Endothelial cell of umbilical vein (primary cell): ENCODE measurements at places on chromosomes 1 and 21.
A peak's percentile ranks its signal among the peaks of the same experiment; 100 is the strongest.

GRCh38 chr1:38005195-38006007, at the start of gene FHL3:
Gene FHL3 (minus strand): TSS chr1:38005514. CDS start chr1:37999412, 6,102 bp downstream.
- peak; percentile 25 for DNase-seq

DNA sequence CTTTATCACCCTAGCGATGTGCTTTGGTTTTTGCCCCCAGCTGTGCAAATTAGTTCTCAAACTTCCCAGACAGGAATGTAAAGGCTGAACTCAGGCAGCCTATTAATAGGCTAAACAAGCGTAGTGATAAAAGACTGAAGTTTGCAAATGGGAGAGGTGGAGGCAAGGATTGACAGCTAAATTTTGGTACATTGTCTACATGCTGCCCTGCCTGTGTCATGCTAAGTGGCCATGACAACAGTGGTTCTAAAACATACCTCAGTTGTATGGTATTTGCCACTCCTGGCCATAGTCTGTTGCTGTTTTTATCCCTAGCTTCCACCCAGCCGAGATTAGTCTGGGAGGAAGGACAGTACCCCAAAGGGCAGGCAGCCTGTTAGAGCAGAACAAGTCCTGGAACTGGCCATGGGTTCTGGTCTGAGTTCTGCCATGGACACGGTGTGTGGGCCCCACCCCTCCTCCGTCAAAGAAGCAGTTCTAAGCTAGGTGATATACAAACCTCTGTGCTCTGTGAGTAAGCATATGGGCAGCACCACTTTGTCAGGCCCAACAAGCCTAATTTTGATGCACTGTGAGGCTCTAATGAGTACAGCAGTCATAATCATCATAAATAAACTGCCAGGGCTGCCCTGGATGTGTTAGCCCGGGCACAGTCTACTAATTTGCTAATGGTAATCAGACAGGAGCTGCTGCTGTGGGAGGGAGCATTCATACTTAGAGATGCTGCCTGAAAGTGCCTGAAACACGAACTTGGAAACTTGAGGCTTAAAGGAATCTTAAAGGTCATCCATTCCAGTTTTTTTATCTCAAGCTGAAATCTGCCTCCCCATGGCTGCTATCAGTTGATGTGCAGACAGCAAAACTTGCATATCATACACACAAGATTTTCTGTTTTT, 177.1 kb downstream of the HHAT start:
- no peak for DNase-seq

DNA sequence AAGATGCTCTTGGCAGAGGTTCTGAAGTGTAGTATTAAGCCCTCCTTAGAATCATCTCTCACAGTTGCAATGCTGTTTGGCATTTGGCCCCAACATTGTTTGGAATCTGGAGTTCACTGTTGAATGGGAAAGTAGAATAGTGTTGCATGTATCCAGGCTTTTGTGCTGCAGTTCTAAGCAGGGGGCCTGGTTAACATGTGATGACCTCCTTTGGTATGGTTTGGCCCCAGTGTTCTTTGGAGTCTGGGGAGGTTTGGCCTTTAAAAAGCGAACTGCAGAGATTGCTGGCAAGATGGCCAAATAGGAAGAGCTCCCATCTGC, 61.8 kb upstream of the PLD5 start:
- no peak for DNase-seq

DNA sequence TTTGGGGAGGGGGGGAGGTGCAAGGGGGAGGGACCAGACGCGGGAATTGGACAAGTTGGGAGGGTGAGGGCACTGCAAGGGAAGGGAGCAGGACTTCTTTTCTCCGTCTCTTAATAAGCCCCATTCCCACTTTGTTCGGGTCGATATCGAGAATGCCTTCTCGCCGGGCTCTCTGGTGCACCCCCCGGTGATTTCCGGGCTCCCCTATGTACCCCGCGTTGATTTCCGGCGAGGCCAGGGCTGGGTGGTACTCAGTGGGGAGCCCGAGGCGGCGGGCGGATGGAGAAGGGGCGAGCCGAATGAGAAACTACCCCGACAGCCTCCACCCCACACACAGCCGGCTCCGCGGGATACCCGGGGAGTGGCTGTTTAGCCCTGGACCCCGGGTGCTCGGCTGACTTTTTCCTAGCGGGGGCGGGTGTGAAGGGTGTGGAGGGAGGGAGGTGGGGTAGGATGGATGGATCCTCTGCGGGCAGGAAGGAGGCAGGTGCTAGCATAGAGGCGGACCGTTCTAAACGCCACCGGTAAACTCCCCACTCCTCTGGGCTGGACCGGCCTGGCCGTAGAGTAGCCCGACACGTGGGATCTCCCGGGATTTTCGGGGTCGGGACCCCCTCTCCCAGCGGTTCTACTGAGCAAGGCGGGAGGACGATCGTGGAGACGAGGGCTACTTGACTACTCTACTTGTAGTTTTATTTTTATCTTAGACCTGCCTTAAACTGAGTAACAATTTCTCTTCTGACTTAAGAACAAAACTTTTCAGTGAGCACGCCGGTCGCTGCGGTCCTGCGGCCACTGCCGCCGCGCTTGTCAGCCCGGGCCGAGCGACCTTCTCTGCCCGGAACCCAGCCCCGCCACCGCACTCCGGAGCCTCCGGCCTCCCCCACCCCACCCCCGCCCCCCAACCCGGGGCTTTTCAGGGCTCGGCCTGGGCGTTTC, 1.0 kb downstream of the RNF220 start:
- peak; percentile 31 for DNase-seq

DNA sequence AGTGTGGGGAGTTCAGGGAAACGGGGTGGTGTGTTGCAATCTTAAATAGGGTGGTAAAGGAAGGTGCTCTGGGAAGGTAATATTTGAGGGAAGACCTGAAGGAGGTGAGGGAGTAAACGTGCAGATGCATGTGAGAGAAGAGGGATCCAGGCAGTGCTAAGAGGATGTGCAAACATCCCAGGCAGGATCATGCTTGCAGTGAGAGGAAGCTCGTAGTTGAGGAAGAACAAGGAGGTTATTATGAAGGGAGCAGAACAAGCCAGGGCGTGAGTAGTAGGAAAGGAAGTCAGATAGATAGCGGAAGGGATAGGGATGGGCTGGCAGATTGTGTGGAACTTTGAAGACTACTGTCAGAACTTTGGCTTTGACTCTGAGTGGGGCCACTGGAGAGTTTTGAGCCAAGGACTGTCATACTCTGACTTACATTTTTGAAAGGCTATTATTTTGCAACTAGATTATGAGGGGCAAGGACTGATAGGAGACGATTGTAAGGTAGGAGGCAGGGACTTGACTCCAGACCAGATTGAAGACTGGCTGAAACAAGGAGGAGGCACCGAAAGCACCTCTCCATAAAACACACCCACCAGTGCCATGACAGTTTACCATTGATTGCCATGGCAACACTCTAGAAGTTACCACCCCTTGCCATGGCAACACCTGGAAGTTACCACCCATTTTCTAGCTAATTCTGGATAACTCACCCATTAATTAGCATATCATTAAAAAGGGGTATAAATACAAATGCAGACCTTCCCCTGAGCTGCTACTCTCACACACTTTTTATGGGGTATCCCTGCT, 67.0 kb downstream of the XCL2 start:
- no peak for DNase-seq

- DNase-seq, result peak; percentile 6
Measured at GRCh38 chr1:101964708-101965107, 32.0 kb downstream of the OLFM3 start.

DNA sequence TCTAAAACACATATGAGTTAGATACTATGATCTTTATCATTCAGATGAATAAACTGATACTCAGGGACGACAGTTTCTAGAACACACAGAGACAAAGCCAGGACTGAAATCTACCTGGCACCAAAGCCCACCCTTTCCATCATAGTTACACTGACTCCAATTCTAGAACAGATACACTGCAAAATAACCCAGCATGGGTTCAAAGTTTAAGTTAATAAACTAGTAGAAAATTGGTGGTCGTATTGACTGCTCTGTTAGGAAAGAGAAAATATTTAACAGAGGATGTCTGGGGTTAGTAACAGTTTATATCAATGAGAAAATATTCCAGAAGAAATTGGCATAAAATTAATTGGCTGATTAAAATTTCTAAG, 60.8 kb upstream of the BCL9 start:
- DNase-seq, result no peak

- no peak for DNase-seq
Measured at GRCh38 chr1:97252925-97253324, 531.3 kb downstream of the PTBP2 start.

DNA sequence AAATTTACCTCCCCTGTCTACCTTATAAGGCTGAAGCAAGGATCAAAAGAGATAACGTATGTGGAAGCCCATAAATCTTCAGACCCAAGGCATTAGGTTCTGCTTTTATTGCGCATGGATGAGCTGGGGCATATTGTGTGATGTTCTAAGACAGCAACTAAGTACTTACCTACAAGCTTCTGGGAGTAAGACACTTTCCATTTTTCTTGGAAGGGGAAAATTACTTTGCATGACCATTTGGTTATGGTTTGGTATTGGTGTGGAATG, 21.1 kb downstream of the LMOD1 start:
- no peak for DNase-seq

DNA sequence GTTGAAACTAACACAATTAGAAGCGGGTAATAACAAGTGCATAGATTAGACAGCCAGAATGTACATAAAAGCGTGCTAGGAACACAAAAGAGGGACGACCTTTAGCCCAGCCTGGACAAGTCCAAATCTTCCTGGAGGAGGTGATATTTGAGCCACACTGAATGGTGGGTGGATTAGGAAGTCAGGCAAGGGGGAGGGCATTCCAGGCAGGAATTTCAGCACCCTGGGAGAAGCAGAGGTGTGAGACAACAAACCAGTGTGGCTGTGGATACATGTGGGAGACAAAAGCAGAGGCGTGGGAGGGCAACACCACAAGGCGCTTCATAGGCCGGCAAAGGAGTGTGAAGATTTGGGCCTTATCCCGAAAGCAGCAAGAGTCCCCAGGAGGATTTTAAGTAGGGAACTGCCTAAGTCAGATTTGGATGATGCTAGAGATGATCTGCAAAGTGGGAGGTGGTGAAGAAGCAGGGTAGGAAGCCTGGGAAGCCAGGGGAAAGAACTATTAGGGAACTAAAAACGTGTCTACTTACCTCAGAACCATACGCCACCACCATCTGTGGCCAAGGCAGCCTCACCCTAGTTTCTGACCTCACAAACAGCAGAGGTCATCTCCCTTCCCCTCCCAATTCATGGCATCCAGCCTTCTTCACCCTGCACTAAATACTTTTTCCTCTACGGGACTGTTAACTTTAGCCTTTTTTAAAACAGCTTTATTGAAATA, 81.8 kb downstream of the GLUL start:
- no peak for DNase-seq

GRCh38 chr1:173395762-173396161, 81.4 kb upstream of the PRDX6 start:
- no peak for DNase-seq

GRCh38 chr1:161038523-161039153, at the start of gene TSTD1:
Gene TSTD1 (minus strand): TSS chr1:161038964. CDS start chr1:161038889, 75 bp downstream.
- no peak for DNase-seq

DNA sequence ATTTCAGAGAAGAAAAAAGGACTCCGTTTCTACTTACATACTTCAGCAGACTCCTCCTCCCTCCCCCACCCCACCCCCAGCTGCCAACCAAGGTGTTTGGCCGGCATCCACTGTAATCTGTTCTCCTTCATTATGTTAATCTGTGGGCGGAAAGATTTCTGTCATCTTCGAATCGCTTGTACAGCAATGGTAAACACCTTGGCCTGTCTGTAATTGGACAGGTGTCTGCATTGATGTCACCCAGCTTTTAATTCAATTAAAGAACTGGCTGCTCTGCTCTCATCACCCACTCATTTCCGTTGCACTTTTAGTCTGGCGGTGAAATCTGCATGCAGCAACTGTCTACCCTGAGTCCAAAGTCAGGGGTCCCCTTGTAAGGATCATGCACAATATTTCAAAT, 368.6 kb downstream of the USH2A start:
- no peak for DNase-seq

DNA sequence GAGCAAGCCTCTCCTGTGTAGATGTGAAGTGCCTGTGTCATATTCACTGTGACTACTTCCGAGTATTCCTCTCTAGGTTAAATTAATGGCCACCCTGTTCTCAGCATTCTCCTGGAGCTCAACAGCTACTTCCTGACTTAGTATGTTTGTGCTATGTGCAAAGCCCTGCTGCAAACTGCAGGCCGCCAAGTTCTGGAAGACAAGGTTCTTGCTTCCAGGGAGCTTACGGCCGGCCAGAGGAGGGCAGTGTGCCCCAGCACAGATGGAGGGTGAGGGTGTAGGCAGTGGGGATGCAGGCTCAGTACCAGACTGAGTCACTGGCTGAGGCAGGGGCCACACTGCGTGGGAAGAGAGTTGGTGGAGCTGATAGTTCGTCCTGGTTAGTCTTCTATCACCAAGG, 43.2 kb downstream of the ELK4 start:
- peak; percentile 83 for DNase-seq

DNA sequence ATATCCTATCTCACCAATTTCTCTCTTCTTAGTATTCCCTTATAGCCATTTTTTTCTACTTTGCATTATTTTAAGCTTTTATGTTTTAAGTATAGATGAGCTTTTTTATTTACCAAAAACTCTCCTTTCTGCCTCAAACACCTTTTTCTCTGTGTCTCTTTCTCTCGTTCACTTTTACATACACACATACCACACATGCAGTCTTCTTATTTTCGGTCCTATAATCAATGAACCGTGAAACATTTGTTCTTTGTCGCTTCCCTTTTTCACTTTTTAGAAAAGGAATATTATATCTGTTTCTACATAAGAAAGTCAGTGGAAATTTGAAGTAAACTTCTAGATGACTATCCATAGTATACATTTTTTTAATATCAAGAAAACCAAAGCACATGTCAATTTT, 183.2 kb downstream of the MRPL39 start:
- DNase-seq, result no peak

DNA sequence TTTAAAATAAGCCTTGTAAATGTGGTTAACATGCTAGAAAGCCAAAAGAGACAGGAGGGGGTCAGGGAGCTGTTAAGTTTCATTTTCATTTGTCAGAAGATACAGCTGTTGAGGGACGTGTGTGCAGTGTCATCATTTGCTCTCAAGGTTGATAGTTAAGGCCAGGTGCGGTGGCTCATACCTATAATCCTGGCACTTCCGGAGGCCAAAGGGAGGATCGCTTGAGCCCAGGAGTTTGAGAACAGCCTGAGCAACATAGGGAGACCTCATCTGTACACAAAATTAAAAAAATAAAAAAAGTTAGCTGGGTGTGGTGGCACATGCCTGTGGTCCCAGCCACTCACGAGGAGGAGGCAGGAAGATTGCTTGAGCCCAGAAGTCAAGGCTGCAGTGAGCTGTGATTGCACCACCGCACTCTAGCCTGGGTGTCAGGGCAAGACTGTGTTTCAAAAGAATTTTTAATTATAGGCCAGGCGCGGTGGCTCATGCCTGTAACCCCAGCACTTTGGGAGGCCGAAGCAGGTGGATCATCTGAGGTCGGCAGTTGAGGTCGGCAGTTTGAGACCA, 22.7 kb downstream of the ZBTB8OS start:
- DNase-seq, result no peak

DNA sequence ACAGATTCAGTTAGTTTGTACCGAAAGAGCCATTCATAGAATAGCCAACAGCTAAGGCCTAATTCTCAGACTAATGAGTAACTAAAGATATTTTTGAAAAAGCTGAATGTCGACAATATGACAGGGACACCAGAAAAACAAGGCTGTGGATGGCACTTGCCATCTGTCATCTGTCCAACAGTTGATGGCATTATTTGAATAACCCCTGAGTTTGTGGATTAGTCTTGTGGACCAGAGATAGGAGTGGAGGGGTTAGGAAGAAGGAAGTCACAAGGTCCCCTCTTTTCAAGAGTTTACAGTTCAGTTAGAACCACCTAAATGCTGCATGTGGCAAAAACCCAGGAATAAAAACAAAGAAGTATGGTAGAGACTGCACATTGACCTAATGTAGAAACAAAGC, 356.5 kb upstream of the DUSP10 start:
- no peak for DNase-seq
